ENCODE measurements at places on chromosomes 3 and 15. TPM values are rescaled to one million over a fixed set of nuclear protein-coding genes. Genes with fewer than 3 reads are reported as not detected.

Gene AGBL1
- total RNA-seq: not detected

GRCh38 chr15:92611150-92611549 is 44.4 kb downstream of the FAM174B start:
- DNase-seq: no peak

- DNase-seq: no peak
Observed at GRCh38 chr15:76149291-76149915, 89.6 kb downstream of the TMEM266 start.

Gene ATP13A4
- 0.13 TPM for total RNA-seq

Gene PLA2G4D
- total RNA-seq: 0.33 TPM

- peak; percentile 70 for DNase-seq
Observed at GRCh38 chr15:40925863-40926658, 3.1 kb upstream of the DLL4 start.
